ENCODE measurements at places on chromosomes 11 and 22.

DNA sequence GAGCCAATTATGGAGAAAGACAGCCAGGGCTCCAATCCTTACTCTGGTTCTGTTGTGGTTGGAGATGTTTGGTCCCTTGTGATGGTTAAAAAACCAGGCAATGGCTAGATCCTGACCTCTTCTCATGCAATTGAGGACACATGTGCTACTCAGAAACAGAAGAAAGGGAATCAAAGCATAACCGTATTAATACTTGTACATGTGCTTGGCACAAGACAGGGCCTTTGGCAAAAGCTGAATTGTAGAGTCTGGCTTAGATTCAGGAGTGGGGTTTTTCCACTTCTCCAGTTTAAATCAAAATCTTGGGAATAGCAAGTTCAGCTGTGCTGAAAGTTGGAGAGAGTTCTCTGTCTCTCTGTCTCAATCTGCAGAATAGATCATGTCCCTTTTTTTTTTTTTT lies 80.1 kb upstream of the E2F8 start:
- no peak for DNase-seq

DNA sequence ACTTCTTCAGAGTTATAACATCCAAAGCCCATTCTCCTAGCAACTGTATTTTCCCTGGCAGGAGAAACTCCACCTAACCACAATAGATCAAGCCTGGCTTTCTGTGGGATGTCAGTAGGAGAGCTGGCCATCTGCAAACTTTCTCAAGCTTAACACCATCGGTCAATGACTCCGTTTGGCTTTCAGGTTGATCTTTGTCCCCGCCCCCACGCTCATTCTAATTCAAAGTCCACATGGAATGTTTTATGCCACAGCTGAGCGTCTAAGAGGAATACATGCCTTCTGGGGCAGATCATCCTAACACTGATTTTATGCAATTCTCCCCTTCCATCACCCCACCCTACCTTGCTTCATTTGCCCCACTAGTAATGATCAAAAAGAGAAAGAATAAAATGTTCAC lies 4.8 kb downstream of the GVQW3 start:
- DNase-seq = no peak

DNA sequence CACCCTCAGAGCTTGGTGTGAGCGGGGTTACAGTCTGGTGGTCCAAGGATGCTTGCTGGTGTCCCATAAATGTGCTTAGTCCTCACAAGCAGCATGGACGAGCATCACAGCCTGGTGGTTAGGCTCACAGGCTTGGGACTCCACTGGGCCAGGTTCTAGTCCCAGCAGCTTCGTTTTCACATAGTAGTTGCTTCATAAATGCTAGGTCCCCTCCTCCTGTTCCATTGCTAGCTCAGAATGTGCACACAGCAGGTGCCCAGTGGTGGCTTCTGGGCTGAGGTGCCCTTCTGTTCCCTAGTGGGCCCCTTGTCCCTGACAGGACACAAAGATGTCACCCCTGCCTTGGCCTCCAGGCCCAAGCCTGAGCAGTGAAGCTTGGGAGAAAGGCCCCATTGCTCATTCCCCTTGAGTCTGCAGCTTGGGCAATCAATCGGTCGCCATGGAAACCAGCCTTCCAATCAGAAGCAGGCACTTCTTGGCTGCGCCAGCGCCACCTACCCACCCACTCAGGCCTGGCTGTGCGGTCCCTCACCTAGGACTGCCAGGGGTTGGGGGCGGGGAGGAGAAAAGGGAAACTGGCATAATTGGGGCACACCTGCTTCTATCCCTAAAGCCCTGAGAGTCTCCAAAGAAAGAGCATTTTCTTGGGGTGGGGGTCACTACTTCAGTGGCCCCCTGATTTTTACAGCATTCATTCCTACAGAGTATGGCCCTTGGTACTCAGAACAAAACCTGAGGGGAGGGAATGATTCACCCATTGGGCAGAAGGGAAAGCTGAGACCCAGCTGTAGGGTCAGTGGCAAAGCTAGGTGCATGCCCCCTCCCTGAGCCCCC lies 48.1 kb downstream of the CYTH4 start:
- peak; percentile 88 for DNase-seq

DNA sequence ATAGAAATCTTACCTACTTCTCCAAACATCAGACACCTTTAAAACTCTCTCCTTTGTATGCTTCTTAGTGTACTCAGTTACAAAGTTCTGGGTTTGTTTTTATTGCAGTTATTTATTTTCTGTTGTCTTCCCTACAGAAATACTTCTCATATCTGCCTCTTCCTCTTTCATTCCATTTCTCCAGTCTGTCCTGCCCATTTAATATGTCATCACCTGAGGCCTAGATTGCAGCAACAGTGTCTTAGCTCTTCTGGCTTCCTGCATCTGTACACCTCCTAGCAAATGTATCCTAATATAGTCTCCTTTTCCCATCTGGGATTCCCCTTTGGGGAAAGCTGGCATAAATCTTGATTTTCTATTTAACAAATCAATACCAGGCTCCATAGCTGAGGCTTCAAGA lies 34.9 kb upstream of the PCF11 start:
- DNase-seq = no peak

DNA sequence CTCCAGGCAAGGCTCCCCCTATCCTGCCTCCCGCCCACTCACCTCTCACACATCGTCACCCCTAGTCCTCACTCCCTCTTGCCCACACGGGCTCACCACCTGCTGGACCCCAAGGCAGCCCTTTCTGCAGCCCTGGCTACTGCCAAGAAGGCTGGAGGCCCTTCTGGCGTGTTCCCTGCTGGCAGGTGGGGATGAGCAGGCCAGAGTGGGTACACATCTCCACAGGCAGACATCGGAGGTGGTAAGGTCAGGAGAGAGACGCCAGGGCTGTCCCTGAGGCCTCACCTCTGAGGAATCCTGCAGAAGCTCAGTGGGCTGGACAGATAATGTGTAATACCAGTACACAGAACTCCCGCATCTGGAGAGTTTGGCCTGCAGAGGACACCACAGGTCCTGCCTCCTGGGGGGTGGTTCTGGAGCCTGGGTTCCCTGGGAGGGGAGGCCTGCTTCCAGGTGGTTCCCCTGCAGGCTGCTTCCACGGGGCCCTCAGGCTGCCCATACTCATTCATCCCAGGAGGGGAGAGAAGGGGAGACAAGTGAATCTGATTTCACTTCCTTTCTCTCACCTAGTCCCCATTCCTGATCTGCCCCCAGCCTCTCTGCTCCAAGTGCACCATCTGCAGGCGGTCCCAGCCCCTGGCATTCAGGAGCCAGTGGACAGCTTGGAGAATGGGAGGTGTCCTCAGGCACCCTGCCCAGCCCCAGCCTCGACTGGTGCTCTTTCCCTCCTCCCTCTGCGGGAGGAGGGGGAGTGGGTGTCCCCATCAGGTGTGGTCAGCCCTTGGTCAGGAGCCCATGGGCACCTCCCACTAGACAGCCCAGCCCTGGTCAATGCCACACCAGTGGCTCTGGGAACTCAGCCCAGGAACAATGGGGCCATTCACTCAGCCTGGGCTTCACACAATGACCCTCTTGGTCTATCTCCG lies 6.1 kb upstream of the CHST1 start:
- peak; percentile 27 for DNase-seq

DNA sequence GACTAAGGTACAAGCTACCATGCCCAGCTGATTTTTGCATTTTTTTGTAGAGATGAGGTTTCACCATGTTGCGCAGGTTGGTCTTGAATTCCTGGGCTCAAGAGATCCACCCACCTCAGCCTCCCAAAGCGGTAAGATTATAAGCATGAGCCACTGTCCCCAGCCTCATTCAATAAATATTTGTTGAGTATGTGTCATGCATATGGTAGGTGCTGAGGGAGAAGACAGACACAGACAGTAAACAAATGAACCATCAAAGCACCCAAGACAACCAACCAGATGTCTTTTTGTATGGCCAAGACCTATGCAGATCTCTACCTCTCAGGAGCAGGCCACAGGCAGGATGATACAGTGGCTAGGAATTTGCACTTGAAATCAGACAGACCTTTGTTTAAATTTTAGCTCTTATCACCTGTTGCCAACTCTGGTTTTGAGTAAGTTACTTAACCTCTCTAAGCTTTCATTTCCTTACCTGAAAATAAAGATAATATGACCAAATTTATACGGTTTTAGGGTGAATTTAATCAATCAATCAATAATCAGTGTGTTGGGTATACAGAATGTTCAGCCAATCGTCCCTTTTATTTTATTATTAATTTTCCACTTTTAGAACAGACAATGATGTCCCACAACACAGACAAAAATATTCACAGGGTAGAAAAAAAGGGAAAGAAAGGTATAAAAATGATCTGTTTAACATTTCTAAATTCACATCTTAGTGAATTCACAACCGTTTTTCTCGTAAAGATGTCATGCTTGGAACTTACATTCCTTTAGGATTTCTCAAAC lies 128.2 kb downstream of the SGSM3 start:
- peak; percentile 99 for DNase-seq

Measured in HT1080 (cell line).